ENCODE measurements at places on chromosomes 11 and 22. TPM values are rescaled to one million over a fixed set of nuclear protein-coding genes. Genes with fewer than 3 reads are reported as not detected.

DNA sequence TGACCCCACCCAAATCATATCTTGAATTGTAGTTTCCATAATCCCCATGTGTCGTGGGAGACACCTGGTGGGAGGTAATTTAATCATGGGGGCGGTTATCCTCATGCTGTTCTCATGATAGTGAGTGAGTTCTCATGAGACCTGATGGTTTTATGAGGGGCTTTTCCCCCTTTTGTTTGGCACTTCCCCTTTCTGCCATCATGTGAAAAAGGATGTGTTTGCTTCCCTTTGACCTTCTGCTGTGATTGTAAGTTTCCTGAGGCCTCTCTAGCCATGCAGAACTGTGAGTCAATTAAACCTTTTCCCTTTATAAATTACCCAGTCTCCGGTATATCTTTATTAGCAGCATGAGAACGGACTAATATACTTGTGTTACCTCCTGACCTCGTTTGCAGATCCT lies 156.6 kb upstream of the MTNR1B start:
- H3K36me3 ChIP-seq, result no peaks in the 10 kb centered on the region
- DNase-seq, result no peak
- no peaks in the 10 kb centered on the region for H3K4me1 ChIP-seq
- no peak overlapping the region for H3K27ac ChIP-seq

Gene DBX1
- total RNA-seq, result not detected

Gene MYRF
- 0.30 TPM for total RNA-seq

Gene PRG2
- total RNA-seq, result not detected
